ENCODE measurements at places on chromosomes 3 and 15. TPM values are rescaled to one million over a fixed set of nuclear protein-coding genes. Genes with fewer than 3 reads are reported as not detected.

- no peak for DNase-seq
These were observed 115.1 kb downstream of the HERC1 start for GRCh38 chr15:63718590-63719035.

Gene CCR9
- not detected for total RNA-seq

- DNase-seq: no peak
These were observed 44.3 kb downstream of the PLXNA1 start for GRCh38 chr3:127027061-127027735.

Gene B3GALNT1
- total RNA-seq: 31.1 TPM

DNA sequence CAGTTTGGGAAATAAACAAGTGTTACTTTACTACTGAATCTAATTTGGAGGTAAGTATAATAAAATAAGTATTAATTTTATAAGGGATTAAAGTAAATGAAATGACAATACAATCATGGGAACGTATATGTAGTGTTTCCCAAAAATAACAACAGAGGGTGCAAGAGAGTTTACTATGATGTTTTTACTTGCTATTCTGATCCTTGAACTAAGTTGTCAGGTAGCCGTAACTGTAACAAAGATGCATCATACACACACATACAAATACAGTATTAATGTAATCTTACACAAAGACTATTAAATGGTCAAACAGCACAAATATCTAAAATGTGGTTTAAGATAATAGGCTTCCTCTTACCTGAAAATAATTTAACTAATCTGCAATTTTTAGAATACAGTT is 311.4 kb downstream of the TBC1D5 start:
- peak; percentile 7 for DNase-seq

Gene GOLGA8T
- total RNA-seq: not detected

DNA sequence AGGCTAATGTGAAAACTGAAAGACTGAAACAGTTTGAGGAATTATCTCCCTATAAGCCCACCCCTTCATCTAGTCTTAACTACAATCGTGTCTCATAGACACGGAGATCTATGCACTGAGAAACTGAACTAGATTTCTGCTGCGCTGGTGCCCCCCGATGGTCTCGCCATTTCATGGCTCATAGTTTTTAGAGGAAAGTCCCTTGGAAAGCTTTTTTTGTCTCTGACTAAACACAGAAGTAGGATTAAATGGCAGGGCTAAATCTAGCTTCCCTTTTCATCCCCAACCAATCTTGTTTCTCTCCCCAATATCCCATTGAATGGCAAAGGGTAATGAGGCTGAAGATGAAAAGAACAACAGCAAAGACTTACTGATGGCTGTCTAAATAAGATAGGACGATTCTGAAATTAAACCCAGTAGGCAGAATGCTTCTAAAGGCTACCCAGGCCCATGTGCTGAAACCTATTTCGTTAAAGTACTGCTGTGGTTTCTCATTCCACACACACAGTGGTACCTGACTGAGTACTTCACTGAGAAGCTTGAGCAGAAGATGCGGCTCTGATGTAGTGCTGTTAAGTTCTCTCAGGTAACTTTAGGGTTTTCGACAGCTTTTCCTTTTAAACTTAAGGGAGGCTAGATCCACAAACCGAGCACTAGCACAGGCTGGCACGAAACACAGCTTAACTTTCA is 142.7 kb downstream of the GADL1 start:
- no peak for DNase-seq

Gene KNG1
- total RNA-seq: 0.23 TPM

Gene RAB27A
- total RNA-seq: 8.0 TPM

All from Panc1 (cell line).